Stimulated activated CD4-positive, alpha-beta T cell treated with anti-CD3 and anti-CD28 coated beads, Interleukin-1b, Interleukin-23, amount 100 ng/mL, for 1 hour (primary cell): ENCODE measurements at places on chromosomes 6 and 20.

- no peak for DNase-seq
Measured at GRCh38 chr6:151524059-151524458, 30.2 kb downstream of the CCDC170 start.

GRCh38 chr20:59821201-59821600 lies 112.2 kb downstream of the SYCP2 start:
- no peak for DNase-seq

DNA sequence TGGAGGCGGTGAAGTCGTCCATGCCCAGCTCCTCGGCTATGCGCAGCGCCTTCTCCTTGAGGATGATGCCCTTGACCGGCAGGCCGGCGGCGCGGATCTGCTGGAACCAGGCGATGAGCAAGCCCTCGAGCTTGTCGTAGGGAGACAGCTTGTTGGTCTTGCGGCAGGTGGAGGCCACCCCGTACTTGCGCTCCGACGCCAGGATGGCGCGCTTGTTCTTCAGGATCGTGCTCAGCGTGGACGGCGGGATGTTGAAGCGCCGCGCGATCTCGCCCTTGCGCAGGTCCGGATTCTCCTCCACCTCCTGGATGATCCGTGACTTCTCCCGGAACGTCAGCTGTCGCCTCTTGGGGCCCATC lies 435 bp downstream of the CENPB start:
- DNase-seq: no peak

- DNase-seq: no peak
Measured at GRCh38 chr6:797479-798077, 104.6 kb upstream of the EXOC2 start.

DNA sequence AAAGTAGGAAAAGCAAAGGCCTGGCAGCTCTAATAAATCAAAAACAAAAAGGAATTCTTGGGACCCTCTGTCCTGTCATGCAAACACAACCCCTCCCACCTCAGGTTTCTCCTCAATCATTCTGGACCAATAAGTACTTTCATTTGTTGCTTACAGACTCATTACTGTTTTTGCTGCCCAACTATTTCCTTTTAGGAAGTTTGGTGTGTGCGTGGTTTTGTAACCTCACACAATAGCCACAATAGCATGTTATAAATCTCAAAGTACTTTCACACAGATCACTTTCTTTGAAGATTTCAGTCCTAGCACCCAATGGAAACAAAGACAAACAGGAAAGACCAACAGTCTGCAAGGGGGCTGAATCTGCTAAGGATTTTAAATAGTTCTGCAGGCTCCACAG lies 4.5 kb downstream of the MRPL14 start:
- no peak for DNase-seq

- no peak for DNase-seq
Measured at GRCh38 chr20:25510721-25511120, 74.6 kb downstream of the NINL start.

DNA sequence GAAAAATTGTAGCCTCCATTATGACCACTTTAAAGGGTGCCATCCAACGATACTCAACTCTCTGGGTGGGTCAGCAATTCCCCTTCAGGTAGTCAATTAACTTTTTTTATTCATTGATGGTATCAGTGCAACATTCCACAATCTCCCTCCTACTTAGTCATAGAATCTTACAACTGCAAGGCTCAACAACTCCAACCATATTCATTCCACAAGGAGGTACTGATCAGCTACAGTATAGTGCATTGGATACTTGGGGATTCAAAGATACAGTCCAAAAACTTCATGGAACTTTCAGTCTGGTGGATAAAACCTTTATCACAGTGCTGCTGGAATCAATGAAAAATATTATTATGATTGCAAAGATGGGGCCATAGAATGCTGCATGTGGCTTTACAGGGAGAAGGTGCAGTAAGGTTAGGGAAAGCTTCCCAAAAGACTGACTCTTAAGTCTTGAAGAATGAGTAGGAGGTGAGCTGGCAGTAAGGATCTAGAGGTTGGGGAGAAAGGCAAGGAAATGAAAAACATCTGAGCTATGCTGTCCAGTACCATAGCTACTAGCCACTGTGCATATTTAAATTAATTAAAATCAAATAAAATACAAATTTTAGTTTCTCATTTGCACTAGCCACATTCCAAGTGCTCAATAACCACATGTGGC lies 314.7 kb upstream of the PRDM1 start:
- no peak for DNase-seq

DNA sequence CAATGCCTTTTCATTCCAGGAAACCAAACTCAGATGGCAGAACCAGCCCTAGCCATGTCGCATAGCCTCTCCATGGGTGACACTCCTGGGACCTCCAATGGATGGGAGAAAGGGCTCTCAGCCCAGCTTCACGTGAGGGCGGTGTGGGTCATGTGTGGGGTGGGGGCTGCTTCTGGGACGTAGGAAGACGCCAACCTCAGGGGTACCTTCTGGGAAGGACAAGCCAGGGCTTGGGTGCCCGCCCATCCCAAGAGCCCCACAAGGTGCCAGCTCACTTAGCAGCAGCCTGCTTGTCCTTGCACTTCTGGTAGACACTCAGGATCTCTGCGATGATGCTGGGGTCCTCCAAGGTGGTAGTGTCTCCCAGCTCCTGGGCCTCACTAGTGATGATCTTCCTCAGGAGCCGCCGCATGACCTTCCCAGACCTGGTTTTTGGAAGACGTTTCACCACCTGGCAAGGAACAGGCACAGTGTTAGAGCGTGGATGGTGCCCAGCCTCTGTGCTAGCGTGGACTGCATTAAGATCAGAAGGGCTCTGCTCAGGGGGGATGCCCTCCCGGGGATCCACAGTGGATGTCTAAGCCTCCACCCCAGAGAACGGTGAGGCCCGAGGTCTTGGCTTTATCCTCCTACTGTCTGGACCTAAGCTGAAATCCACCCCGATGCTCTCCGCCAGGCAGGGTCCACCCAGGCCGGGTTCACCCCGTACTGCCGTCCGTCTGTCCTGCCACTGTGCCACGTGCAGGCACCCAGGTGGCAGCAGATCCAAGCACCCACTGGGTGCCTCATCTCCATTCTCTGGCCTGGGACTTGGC lies 15.1 kb upstream of the APMAP start:
- no peak for DNase-seq

GRCh38 chr20:2705931-2706645 lies 13.5 kb downstream of the EBF4 start:
- no peak for DNase-seq

GRCh38 chr6:16392010-16392409 lies 153.6 kb downstream of the GMPR start:
- DNase-seq: no peak

- no peak for DNase-seq
Measured at GRCh38 chr20:10576411-10577090, 97.2 kb downstream of the JAG1 start.

- no peak for DNase-seq
Measured at GRCh38 chr6:22906091-22906549, 336.8 kb downstream of the HDGFL1 start.

GRCh38 chr6:11903645-11904044 lies 108.5 kb upstream of the HIVEP1 start:
- DNase-seq: no peak

- no peak for DNase-seq
Measured at GRCh38 chr6:26312096-26312463, 52.9 kb upstream of the BTN3A2 start.

DNA sequence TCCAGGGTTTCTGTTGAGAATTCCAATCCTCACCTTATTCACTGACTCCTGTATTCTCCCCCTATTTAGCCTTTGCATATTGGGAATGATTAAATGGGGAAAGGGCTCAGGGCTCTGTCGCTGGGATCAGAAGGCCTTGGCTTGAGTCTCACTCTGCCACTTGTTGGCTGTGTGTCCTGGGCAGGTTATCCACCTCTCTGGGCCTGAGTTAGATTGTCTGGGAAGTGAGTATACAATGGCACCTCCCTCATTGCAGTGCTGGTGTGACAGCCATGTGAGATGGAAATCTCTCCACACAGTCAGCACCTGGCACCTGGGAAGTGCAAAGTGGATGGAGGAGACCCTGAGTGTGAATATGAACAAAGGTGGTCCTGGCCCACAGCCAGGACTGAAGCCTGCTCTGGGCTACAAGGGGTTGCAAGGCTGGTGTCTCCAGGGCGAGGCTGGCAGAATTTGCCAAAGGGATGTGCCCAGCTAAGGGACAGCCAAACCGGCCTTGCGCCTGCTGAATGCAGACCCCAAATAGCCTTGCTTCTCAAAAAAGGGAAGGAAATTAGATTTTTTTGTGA lies 200.0 kb upstream of the PMEPA1 start:
- no peak for DNase-seq

DNA sequence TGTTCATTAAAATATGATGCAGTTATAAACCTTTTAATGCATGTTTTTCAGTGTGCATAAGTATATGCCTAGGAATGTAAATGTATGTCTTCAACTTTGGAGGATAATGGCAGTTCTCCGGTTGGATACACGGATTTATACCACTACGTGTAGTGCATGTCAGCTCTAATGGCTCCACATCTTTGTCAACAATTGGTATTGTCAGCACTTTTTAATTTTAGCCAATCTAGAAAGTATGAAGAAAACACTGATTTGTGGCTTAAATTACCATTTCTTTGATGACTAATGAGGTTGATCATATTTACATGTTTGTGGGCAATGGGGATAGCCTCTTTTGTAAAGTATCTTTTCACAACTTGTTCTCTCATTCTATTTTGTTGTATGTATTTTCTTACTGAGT lies 10.9 kb upstream of the RAB32 start:
- no peak for DNase-seq

DNA sequence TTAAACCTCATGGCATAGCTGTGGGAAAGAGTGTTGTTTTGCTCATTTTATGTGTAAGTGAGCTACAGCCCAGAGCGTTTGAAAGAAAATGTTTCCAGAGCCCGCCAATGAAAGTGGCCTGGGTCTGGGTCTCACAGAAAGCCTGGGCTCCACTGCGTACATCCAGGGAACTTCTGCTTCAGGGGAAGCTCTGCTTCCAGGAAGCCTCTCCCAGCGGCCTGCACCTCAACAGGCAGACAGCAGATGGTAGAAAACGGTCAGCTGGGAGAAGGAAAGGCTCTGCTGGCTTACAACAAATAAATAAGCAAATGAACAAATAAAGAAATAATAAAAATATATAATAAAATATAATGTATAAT lies 270.5 kb upstream of the SUPT3H start:
- no peak for DNase-seq

DNA sequence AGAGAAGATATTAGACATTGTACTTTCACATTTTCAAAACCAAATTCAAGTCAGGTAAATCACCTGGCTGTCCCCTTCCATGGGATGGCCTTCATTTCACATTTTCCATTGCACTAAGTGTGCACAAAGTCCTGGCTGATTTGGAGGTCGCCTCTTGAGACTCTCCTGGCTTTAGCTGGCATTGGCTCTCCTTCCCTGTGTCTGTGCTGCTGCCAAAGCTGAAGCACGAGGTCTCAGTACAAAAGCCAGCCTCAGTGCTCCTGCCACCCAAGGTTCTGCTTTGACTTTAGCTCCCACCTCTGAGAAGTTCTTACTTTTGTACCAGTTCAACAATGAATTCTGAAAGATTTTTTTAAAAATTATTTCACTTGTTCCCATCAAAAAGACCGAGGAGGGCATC lies 289.2 kb upstream of the CNR1 start:
- DNase-seq: no peak

DNA sequence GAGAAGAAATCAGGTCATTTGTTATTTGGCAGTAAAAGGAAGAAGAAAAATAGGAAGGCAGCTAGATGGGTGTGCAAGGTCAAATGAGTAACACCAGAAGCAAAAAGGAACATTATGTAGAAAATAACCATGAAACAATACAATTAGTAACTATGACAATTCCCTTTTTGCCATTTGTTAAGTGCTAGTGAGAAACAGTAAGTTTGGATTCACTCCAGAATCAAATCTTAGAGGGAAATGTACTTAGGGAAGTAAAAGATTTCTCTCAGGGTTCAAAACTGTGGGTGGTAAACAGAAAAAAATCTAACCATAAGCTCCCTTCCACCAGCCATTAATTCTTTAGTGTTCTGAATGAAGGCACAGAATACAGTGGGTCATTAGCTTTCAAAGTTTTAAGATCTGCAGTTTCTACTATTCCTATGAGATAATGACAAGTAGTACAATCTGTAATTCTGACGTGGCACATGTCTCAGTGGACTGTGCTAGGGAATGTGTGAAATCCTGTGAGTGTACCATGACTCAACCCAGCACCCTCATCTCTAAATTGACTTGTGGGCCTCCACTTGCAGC lies 17.1 kb downstream of the REPS1 start:
- no peak for DNase-seq

GRCh38 chr6:2861060-2861821 lies 19.6 kb upstream of the SERPINB1 start:
- no peak for DNase-seq

DNA sequence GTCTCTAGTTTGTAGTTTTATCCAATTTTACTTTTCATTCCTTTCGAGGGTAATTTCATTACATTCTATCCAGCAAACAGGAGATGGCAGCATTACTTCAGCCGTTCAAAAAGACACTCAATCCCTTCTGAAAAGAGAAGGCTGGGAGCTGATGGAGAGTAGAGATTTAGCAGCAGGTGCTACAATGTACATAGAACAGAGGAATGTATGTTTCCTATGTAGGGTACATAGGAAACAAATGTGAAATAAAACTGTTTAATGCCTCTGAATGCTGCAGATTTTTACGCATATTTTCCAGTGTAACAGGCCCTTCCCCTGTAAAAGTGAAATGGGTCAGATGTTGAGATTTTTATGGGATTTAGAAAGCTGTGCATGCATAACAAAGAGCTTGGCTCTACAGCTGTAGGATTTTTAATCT lies 16.0 kb downstream of the RPS12 start:
- no peak for DNase-seq

DNA sequence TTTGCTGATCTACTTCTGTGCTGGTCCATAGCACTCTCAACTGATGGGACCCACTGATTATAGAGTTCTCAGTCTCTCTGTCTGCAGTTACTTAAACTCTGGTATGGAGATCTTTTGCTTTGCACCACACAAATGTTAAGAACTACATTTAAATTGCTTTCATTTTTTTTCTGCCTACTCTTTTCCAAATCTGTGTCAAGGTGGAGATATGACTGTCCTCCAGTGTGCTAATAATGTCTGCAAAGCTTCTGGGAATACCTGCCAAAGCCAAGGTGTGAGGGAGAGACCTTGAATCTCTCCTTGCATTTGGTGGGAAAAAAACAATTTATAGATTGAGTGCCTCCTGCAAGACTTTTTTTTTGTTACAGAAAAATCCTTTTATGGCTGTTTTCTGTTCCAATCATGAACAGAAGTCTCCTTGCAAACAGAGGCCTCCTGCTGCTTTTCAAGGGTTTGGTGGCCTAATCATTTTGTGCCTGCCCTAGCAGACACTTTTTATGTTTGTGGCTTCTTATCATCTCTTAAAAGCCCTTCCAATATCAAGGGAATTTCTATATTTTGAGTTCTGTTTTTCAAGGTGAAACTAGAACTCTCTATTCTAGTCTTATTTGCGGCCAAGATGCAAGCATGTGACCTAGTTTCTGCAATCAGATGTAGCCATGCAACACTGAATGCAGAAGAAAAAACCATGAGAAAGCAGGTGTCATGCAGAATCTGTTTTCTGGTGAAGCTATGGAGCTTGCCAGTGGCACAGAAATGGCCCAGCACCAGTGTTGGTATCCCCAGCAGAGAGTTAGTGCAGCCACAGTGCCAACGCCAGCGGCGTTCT lies 23.2 kb upstream of the AKIRIN2 start:
- no peak for DNase-seq

GRCh38 chr20:58075586-58076345 lies 152.7 kb downstream of the ANKRD60 start:
- no peak for DNase-seq

GRCh38 chr6:90668141-90668540 lies 81.3 kb upstream of the MAP3K7 start:
- DNase-seq: no peak

GRCh38 chr6:144330017-144330987 lies 45.2 kb downstream of the UTRN start:
- no peak for DNase-seq

- DNase-seq: no peak
Measured at GRCh38 chr6:163999475-164000125, 585.1 kb downstream of the QKI start.
